ENCODE measurements at places on chromosomes 1 and 21. TPM values are rescaled to one million over a fixed set of nuclear protein-coding genes. Genes with fewer than 3 reads are reported as not detected.

DNA sequence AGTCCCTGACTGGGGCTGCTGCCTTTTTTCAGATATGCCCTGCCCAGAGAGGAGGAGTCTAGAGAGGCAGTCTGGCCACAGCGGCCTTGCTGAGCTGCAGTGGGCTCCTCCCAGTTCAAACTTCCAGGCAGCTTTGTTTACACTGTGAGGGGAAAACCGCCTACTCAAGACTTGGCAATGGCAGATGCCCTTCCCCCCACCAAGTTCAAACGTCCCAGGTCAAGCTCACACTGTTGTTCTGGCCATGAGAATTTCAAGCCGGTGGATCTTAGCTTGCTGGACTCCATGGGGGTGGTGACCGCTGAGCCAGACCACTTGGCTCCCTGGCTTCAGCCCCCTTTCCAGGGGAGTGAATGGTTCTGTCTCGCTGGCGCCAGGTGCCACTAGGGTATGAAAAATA is 18.3 kb upstream of the C1orf53 start:
- H3K36me3 ChIP-seq, result peaks cover 4% of the 10 kb centered on the region
- no peak for DNase-seq
- no peak overlapping the region for H3K27ac ChIP-seq
- H3K4me1 ChIP-seq, result no peaks in the 10 kb centered on the region
- no peak overlapping the region for H3K4me3 ChIP-seq

- H3K27ac ChIP-seq, result no peak overlapping the region
- no peak for DNase-seq
- no peaks in the 10 kb centered on the region for H3K4me1 ChIP-seq
- no peak overlapping the region for H3K4me3 ChIP-seq
- no peaks in the 10 kb centered on the region for H3K36me3 ChIP-seq
Observed at GRCh38 chr1:199573047-199573446, 454.5 kb upstream of the NR5A2 start.

GRCh38 chr1:204432708-204433107 is 21.1 kb upstream of the PPP1R15B start:
- peaks cover 14% of the 10 kb centered on the region for H3K4me1 ChIP-seq
- peaks cover 23% of the 10 kb centered on the region for H3K36me3 ChIP-seq
- no peak for DNase-seq
- no peak overlapping the region for H3K27ac ChIP-seq

DNA sequence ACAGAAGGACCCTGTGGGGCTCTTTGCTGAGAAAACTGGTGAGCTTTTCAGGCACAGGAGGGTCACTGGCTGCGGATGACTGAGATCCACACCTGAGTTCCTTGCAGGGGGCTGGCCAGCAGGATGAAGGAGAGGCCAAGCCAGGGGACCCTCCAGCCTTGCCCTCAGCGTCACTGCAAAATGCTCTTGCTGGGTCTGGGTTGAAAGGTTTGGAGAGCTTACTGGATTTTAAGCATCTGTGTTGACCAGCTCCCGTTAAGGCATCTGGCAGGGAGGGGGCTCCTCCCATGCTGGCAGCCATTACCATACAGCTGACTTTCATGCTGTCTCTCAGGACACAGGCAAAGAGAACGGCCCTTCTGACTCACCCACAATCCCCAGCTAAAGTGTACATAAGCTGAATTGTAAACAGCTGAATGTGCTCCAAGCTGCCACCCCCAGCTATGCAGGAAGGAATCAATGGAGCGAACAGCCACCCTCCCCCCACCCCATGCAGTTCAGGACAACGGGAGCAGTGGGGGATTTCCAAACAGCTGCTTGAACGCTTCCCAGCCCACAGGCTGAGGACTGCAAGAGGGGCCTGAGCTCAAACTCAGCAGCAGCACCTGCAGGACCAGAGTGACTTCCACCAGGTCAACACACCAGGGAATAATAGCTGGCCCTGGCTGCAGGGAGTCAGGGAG is 21.3 kb upstream of the A3GALT2 start:
- H3K36me3 ChIP-seq, result peaks cover 9% of the 10 kb centered on the region
- H3K4me3 ChIP-seq, result peak overlapping the region; percentile 37
- H3K4me1 ChIP-seq, result peaks cover 99% of the 10 kb centered on the region
- no peaks in the 10 kb centered on the region for H3K27me3 ChIP-seq
- peak overlapping the region; percentile 87 for H3K27ac ChIP-seq

GRCh38 chr1:56964349-56965017 is 1.3 kb downstream of the C8B start:
- H3K27ac ChIP-seq, result no peak overlapping the region
- H3K4me1 ChIP-seq, result no peaks in the 10 kb centered on the region
- H3K4me3 ChIP-seq, result no peak overlapping the region
- no peaks in the 10 kb centered on the region for H3K36me3 ChIP-seq
- H3K27me3 ChIP-seq, result no peaks in the 10 kb centered on the region

DNA sequence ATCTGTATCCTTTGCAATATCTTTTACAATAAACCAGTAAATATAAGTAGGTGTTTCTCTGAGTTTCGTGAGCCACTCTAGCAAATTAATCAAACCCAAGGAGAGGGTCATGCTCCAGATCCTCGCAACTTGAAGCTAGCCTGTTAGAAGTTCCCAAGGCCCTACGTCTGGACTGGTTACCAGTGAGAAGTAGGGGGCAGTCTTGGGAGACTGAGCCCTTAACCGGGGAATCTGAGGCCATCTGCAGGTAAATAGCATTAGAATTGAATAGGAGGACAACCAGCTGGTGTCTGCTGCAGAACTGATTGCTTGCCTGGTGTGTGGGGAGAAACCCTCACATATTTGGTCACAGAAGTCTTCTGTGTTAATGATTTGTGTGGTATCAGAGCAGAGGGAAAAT is 190.5 kb downstream of the RYR2 start:
- no peak for DNase-seq
- no peak overlapping the region for H3K4me3 ChIP-seq
- H3K27ac ChIP-seq, result no peak overlapping the region
- H3K4me1 ChIP-seq, result no peaks in the 10 kb centered on the region
- H3K36me3 ChIP-seq, result no peaks in the 10 kb centered on the region

- no peak overlapping the region for H3K4me3 ChIP-seq
- peaks cover 19% of the 10 kb centered on the region for H3K4me1 ChIP-seq
- DNase-seq, result no peak
- no peaks in the 10 kb centered on the region for H3K36me3 ChIP-seq
Observed at GRCh38 chr1:75613916-75614315, 3.0 kb upstream of the SLC44A5 start.

GRCh38 chr21:35236090-35236489 is 187.0 kb upstream of the RUNX1 start:
- H3K4me1 ChIP-seq, result peaks cover 28% of the 10 kb centered on the region
- no peak overlapping the region for H3K4me3 ChIP-seq
- DNase-seq, result no peak
- H3K27me3 ChIP-seq, result peaks cover 1% of the 10 kb centered on the region
- no peak overlapping the region for H3K27ac ChIP-seq

DNA sequence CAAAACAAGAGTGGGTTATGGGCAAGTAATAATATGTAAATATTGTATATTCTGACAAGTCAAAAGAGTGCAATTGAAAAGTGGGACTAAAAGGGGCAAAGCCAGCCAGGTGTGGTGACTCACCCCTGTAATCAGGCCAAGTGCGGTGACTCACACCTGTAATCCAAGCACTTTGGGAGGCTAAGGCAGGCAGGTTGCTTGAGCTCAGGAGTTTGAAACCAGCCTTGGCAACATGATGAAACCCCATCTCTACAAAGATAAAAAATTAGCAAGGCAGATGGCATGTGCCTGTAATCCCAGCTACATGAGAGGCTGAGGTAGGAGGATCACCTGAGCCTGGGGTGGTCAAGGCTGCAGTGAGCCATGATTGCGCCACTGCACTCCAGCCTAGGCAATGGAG is 304.0 kb downstream of the HHIPL2 start:
- H3K36me3 ChIP-seq, result no peaks in the 10 kb centered on the region
- DNase-seq, result no peak
- H3K4me1 ChIP-seq, result no peaks in the 10 kb centered on the region
- H3K27me3 ChIP-seq, result peaks cover 5% of the 10 kb centered on the region

DNA sequence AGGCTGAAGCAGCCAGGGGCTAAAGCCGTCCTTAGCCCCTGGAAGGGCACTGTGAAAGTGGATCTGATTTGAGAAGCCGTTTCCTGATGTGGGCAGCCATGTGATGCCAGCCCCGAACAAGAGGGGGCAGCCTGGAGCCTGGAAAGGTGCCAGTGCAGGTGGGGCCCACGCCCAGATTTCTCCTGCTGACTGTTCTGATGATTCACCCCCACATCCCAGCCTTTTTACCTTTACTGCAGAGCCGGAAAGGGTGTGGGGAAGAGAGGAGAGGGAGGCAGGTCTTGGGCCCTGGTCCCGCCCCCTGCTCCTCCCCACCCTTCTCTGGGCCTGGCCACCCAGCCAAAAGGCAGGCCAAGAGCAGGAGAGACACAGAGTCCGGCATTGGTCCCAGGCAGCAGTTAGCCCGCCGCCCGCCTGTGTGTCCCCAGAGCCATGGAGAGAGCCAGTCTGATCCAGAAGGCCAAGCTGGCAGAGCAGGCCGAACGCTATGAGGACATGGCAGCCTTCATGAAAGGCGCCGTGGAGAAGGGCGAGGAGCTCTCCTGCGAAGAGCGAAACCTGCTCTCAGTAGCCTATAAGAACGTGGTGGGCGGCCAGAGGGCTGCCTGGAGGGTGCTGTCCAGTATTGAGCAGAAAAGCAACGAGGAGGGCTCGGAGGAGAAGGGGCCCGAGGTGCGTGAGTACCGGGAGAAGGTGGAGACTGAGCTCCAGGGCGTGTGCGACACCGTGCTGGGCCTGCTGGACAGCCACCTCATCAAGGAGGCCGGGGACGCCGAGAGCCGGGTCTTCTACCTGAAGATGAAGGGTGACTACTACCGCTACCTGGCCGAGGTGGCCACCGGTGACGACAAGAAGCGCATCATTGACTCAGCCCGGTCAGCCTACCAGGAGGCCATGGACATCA is at the start of gene SFN:
Gene SFN (plus strand): TSS at position 369 of the 904 bp plus-strand sequence. CDS start 64 bp downstream, at position 433.
- no peaks in the 10 kb centered on the region for H3K27me3 ChIP-seq
- H3K4me1 ChIP-seq, result peaks cover 24% of the 10 kb centered on the region
- H3K36me3 ChIP-seq, result no peaks in the 10 kb centered on the region
- peak; percentile 95 for DNase-seq
- H3K27ac ChIP-seq, result no peak within 1 kb of the TSS
- H3K4me3 ChIP-seq, result peak within 1 kb of the TSS; percentile 92

DNA sequence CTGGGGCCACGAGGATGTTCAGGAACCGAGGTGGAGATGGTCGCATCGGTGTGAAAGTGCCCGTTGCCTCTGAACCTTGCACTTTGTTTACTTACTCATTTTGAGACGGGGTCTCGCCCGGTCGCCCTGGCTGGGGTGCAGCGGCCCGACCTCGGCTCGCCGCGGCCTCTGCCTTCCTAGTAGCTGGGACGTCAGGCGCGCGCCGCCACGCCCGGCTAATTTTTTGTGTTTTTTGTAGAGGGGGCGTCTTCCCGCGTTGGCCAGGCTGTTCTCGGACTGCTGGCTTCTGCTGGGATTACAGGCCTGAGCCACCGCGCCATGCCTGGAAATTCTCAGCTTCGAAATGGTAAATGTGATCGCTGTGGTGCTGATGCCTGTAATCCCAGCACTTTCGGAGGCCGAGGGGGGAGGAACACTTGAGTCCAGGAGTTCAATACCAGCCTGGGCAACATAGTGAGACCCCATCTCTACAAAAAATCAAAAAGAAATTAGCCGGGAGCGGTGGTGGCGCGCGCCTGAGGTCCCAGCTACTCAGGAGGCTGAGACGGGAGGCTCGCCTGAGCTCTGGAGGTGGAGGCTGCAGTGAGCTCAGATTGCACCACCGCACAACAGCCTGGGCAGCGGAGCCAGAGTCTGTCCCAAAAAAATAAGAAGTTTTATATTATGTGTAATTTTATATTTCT is 684 bp upstream of the MRPL20 start:
- H3K27ac ChIP-seq, result peak overlapping the region; percentile 66
- no peak for DNase-seq

- peak; percentile 19 for DNase-seq
- no peaks in the 10 kb centered on the region for H3K27me3 ChIP-seq
- H3K4me3 ChIP-seq, result peak overlapping the region; percentile 77
- H3K36me3 ChIP-seq, result no peaks in the 10 kb centered on the region
Observed at GRCh38 chr1:156503698-156504437, 3.3 kb upstream of the MEF2D start.

GRCh38 chr1:223844787-223845036 is 1.0 kb downstream of the TP53BP2 start:
- H3K27ac ChIP-seq, result peak overlapping the region; percentile 99
- no peaks in the 10 kb centered on the region for H3K27me3 ChIP-seq
- H3K36me3 ChIP-seq, result no peaks in the 10 kb centered on the region
- peaks cover 48% of the 10 kb centered on the region for H3K4me1 ChIP-seq
- no peak for DNase-seq

DNA sequence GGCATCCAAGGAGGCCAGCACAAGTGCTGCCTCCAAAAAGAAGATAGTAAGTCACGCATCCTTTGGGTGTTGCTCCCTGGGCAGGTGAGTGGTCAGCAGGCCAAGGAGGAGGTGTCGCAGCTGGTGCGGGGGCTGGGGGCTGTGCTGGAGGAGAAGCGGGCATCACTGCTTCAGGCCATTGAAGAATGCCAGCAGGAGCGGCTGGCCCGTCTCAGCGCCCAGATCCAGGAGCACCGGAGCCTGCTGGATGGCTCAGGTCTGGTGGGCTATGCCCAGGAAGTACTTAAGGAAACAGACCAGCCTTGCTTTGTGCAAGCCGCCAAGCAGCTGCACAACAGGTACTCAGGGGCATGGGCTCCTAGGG is 4.3 kb downstream of the TRIM46 start:
- DNase-seq, result peak; percentile 51
- H3K27me3 ChIP-seq, result no peaks in the 10 kb centered on the region
- H3K4me1 ChIP-seq, result peaks cover 35% of the 10 kb centered on the region
- H3K36me3 ChIP-seq, result peaks cover 17% of the 10 kb centered on the region

DNA sequence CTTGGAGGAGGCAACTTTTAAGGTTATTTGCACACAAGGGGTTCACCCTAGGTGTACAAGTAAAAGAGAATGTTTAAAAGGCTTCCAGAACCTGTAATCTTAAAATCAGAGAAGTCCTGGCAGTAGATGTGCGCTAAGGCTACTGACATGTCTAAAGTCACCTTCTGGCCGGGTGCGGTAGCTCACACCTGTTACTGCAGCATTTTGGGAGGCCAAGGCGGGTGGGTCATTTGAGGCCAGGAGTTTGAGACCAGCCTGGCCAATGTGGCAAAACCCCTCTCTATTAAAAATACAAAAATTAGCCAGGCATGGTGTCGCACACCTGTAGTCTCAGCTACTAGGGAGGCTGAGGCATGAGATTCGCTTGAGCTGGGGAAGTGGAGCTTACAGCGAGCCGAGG is 20.3 kb upstream of the DEGS1 start:
- H3K27me3 ChIP-seq, result no peaks in the 10 kb centered on the region
- no peaks in the 10 kb centered on the region for H3K4me1 ChIP-seq
- H3K36me3 ChIP-seq, result peaks cover 6% of the 10 kb centered on the region
- no peak overlapping the region for H3K4me3 ChIP-seq
- DNase-seq, result no peak

ADAMTS1 gene
- 91.2 TPM for total RNA-seq

TNN gene
- 0.15 TPM for total RNA-seq

LIPI gene
- total RNA-seq, result not detected

LRRC38 gene
- not detected for total RNA-seq

OR2T2 gene
- not detected for total RNA-seq

OXCT2 gene
- total RNA-seq, result not detected

APOBEC4 gene
- total RNA-seq, result not detected

LAD1 gene
- not detected for total RNA-seq

SH3BGR gene
- 2.8 TPM for total RNA-seq

YBEY gene
- 13.1 TPM for total RNA-seq

GNG5 gene
- total RNA-seq, result 94.1 TPM

OR2L5 gene
- not detected for total RNA-seq
